CD4-positive, alpha-beta T cell treated with Interleukin-10 for 1 hour (primary cell): ENCODE measurements at places on chromosomes 6 and 20.
A peak's percentile ranks its signal among the peaks of the same experiment; 100 is the strongest.

DNA sequence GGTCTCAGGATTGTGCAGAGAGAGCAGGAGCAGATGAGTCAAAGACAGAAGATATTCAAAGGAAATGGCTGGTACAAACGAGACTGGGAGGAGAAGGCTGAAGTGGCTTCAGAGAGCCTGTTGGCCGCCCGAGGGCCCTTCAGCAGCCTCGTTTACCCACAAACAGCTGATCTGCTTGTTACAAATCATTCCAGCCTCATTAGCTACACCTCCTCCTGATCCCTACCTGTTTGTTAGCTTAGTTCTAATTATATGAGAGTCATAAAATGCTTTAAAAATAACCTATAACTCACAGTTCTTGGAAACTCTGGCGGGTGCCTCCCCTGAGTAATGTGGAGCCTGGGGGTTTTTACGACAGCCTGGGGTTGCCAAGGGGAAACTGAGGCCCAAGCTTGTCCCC lies 12.6 kb downstream of the GLP1R start:
- DNase-seq, result no peak

GRCh38 chr20:31633339-31633914 lies 4.3 kb upstream of the COX4I2 start:
- no peak for DNase-seq

DNA sequence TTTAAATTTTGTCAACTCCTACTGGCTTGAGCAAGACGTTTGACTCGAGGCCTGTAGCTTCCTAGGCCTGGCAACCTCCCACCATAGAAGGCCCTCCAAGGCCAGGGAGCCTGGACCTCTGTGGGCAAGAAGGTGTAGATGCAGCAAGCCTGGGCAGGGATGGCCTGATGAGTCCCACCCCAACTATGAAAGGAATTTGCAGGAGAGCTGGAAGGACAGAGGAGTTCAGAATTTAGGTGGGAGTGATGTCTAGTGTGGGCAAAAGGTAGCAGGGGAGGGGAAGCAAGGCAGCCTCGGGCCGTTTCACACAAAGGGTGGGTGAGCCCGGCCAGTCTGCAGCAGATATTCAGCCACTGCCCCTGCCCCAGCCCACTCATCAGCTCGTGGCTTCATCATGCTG lies 245.2 kb downstream of the CDH26 start:
- no peak for DNase-seq

DNA sequence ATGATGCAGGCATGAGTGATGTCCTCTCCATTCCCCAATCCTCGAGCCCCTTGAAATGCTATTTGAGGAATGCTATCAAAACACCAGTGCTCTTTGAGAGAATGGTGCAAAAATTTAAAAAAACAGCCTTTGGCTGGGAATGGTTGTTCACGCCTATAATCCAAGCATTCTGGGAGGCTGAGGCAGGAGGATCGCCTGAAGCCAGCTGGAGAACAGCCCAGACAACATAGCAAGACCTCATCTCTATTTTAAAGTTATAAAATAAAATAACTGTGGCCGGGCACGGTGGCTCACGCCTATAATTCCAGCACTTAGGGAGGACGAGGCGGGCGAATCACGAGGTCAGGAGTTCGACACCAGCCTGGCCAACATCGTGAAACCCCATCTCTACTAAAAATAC lies 4.2 kb upstream of the VARS1 start:
- DNase-seq, result no peak

- DNase-seq, result no peak
These were observed at the start of gene BPIFB3 for GRCh38 chr20:33053291-33054106. BPIFB3 (plus strand) TSS chr20:33053903; CDS start chr20:33055436, 1,533 bp downstream.

DNA sequence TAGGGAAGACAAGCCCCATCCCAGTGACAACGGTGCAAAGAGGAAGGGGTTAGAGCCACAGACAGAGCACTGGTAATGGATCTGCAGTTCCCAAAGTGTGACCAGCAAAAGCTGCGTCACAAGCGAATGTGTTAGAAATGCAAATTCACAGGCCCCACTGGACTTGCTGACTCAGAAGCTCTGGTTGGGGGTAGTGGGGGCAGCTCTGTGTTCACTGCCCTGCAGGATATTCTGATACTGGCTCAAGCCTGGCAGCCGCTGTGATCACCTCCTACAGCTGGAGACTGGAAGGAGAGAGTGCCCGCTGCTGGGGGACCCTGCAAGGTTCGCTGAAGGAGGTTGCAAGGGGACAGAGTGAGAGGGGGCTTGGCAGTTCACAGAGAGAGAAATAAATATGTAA lies 179.7 kb upstream of the CDH4 start:
- DNase-seq, result no peak

DNA sequence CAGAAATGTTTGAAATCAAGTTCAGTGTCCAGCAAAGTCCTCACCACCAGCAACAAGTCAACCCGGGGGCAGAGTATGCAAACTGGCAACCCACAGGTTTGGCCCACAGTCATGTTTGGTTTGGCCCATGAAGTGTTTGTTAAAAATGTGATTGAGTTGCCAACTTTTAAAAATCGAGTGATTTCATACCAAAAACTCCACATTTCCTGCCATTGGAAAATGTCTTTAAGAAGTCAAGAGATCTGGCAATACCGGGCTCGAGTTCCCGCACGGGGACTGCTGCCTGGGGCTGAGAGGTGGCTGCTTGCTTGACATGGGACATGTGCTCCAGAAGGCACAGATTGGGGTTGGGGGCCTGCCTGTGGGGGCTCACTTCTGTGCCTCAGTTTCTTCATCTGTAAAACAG lies 36.1 kb downstream of the PREX1 start:
- no peak for DNase-seq

DNA sequence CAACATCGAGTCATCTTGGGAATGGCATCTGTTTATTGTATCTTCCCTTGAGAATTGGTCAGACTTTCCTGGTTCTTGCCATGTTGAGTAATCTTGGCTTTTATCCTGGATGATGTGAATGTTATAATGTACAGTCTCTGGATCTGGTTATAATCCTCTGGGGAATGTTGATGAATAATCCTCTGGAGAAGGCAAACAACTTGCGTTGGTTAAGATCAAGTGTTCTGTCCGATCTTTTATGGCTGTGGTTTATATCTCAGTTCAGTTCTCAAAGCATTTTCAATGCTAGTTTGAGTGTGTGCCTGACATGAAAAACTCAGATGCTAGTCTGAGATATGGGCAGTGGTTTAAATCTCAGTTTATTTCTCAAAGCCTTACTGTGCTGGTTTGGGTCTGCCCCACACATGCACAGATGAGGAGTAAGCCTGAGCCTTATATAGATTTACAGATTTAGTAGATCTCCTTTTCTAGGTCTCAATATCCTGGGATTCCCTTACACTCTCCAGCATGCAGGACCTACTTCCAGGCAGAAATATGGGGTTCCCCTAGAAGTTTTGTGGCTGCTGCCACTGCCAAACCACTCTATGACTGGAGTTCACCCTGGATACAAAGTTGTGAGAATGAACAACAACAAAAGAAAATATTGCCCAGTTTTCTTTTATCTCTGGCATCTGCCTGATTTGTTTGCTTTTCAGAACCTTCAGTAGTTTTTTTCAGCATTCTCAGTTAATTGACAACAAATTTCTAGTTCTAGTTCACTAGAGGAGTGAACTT lies 191.8 kb upstream of the MAN1A1 start:
- DNase-seq, result no peak

DNA sequence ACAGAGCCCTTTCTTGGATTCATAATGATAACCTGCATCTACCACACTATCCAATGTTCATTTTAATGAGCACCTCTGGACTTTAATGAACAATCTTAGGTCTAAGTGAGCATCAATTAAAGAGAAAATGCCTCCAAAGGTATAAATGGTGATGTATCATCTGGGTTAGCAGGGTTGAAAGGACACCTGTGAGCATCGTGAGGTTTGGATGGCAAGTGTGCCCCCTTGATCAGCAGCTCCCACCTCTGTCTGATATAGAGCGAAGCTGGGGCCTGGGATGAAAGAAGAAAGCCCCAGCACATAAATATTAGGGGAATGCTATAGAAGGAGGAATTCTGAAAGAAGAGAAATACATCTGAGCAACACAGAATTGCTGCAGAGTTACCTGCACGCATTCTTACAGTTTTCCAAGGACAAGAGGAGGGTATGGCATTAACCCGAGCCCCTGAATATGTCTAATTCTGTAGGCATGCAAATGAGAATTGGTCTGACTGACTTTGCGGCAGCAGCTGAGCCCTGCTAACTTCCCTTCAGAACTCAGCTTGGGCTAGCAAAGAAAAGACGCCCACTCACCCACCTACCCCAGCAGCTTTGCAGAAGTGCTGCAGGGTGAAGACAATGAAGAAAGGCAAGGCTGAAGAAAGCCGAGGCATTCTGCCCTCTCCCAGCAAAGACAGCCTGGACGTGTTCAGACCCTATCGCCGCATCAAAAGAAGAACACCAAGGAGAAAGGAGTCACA lies 136.2 kb downstream of the GMPR start:
- DNase-seq, result no peak

- no peak for DNase-seq
These were observed 35.7 kb downstream of the OGFRL1 start for GRCh38 chr6:71324194-71324785.

- no peak for DNase-seq
These were observed 379.0 kb upstream of the FLRT3 start for GRCh38 chr20:14716351-14716801.

DNA sequence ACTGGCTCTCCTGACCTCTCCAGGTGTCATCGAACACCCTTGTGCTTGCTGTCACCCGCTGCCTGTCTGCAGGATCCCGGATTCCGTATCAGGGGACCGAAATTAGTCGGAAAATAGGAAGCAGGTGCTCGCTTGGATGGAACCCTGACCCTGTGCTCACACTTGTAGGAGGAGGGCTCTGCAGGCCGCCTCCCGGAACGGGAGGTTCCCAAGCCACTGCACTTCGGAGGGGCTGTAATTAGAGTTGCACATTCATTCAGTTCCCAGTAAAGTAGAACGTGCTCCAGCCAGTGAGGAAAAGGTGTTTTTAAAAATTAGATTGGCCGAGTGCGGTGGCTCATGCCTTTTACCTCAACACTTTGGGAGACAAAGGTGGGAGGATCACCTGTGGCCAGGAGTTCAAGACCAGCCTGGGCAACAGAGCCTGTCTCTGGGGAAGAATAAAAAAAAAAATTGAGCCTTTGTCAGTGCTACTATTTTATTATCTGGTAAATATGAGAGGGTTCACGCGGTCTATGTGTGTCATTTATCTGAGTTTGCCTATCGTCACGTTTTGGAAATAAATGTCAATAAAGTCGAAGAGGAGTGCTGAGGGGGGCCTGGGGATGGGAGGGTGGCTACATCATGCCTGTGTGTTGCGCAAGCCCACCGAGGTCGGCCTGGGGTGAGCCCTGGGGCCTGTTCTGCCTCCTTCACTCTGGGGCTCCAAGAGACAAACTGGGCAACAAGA lies 1.5 kb upstream of the GMEB2 start:
- DNase-seq, result peak; percentile 67

DNA sequence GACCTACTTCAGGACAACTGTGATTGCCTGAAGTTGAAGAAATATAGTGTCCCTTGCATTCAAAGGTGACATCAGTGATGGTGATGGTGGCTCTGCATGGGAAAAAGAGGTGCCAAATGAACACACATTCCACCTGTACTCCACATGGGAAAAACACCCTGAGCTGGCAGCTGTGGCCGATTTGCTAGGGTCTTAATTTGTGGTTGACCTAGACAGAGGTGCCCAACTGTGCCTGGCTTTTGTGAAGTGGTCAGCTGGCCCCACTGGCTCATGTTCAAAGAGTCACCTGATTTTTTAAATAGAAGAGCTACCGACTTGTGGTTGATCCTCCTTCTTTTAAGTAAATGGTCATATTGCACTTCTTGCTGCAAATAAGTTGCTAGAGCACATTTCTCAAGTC lies 7.6 kb upstream of the GCNT2 start:
- no peak for DNase-seq

- DNase-seq, result no peak
These were observed 141.4 kb downstream of the MMUT start for GRCh38 chr6:49321561-49322072.

DNA sequence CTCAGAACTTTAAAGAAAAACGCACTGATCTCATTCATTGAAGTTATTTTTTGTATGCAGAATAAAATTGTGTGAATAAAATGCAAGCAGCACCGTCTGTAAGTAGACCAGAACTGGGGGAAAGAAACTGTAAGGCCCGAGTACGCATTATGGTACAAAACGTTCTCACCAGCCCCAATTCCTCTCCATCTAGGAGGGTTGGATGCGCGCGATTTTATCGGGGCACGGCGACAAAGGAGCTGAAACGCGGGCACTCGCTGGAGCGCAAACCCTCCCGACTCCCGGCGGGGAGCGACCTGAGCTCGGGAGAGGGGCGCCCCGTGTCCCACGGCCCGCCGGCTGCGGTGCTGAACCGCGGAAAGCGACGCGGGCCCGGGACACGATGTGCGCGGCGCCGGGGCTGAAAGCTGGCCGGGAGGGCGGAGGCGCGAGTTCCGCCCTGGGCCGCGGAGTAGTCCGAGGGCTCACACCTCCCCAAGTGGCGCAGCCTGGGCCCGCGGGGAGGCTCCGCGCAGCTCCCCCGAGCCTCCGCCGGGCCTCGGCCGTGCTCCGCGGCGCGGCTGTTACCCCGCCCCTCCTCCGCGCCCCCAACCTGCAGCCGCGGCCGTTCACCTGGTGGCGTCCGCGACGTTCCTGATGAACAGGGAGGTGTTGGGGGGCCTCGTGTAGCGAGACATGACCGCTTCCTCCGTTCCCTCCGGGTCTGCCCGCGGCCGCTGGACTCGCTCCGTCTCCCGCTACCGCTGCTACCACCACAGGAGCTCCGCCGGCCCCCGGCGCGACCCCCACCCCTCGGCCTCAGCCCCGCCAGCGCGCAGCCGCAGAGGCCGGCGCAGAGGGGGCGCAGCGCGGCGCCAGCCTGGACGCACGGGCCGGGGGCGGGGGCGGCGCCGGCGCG lies at the start of gene SRSF12:
TSS of gene SRSF12 (minus strand) at position 861 of the 898 bp plus-strand sequence. CDS start at position 677, 184 bp downstream.
- DNase-seq, result peak; percentile 43

DNA sequence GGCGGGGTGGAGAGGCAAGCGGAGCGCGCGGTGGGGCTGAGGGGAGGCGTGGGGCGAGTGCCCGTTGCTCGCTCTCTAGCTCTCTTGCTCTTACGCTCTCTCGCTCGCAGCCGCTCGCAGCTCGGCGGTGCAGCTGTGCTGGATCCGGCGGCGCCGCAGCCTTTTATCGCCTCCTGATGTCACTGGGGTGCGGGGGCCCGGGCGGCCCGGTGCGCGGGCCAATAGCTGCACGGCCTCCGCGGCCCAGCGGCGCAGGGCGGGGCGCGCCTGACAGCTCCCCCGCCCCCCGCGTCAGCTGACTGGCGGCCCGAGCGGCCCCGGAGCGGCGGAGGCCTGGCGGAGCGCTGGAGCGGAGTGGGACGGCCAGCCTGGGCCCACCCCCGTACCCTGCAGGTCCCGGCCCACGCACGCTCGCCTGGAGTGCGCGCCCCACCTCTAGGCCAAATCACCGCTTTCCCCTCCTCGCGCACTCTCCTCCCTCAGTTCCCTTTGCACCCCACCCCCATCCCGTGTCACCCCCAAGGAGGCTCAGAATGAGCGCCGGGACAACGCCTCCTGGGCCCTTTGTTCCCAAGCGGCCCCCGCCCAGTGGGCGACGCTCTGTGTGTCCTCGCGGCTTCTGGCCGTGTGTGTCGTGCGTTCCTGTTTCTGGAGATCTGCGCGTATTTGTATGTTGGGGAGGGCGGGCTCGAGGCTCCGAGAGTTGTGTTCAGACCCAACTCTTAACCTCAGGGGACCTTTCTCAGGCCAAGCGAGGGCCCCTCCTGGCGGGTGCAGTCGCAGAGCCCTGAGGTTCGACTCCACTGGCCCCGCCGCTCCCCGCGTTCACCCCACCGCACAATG lies at the start of gene MAFB:
TSS of gene MAFB (minus strand) at position 137 of the 843 bp plus-strand sequence. CDS start 386 bp downstream, outside the sequence.
- peak; percentile 49 for DNase-seq
